ENCODE measurements at places on chromosomes 3 and 15. TPM values are rescaled to one million over a fixed set of nuclear protein-coding genes. Genes with fewer than 3 reads are reported as not detected.

Gene RNU5B-1
- total RNA-seq, result 16.9 TPM

GRCh38 chr3:151434151-151434890 is 26.5 kb downstream of the IGSF10 start:
- no peak for DNase-seq

GRCh38 chr3:64685800-64686445 is 1.9 kb downstream of the ADAMTS9 start:
- DNase-seq, result peak; percentile 97

- DNase-seq, result no peak
Observed at GRCh38 chr3:146589899-146590508, 15.1 kb downstream of the PLSCR5 start.

DNA sequence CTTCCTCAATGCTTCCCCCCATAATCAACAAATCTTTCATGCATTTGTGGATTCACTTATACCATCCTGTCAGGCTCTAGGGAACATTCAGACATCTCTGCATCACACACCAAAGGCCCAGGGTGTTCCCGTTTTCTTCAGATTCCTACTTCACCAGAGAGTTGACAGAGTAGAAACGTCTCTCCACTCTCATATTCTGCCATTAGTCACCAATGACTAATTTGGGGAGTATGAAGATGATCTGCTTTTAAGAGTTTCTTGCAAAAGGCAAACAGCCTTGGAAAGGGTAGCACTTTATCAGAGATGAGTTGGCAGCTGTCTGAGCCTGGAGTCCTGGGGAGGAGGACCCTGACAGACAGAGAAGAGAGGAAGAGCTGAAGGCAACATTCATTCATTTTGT is 55.8 kb upstream of the DGKG start:
- no peak for DNase-seq

DNA sequence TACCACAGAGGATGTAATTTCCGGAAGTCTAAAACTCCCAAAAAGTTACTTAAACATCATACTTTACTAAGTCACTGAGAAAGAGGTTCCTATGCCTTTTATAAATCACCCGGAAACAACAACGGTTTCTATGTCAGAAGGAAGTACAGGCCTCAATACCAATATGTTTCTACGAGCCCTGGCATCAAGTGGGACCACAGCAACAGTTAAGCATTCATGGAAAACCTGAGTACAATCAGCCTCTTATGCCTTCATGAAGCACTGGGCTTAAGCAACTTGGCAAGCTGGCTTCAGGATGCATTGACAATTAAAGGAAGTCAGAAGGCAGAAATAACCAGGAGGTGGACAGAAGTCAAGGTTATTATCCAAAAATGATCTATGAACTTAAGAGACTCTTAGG is 19.1 kb upstream of the B3GNT5 start:
- DNase-seq, result no peak

Gene CSPG5
- total RNA-seq, result 0.85 TPM

- DNase-seq, result no peak
Observed at GRCh38 chr3:188168186-188168585, 14.2 kb downstream of the LPP start.

DNA sequence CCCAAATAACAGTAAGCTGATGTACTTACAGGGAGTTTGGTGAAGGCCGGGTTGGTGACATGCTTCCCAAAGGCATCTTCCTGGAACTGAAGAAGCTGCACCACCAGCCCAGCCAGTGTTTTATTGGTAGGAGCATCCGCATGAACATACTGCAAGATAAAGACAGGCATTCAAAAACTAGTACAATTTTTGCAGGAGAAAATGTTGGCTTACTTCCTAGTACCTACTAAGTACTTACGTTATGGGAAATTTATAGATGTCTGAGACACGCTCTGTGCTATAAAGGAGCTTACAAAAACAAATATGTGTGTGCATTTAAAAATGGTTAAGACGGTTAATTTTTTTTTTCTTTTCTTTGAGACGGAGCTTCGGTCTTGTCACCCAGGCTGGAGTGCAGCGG is 8.9 kb downstream of the SMARCC1 start:
- DNase-seq, result no peak

DNA sequence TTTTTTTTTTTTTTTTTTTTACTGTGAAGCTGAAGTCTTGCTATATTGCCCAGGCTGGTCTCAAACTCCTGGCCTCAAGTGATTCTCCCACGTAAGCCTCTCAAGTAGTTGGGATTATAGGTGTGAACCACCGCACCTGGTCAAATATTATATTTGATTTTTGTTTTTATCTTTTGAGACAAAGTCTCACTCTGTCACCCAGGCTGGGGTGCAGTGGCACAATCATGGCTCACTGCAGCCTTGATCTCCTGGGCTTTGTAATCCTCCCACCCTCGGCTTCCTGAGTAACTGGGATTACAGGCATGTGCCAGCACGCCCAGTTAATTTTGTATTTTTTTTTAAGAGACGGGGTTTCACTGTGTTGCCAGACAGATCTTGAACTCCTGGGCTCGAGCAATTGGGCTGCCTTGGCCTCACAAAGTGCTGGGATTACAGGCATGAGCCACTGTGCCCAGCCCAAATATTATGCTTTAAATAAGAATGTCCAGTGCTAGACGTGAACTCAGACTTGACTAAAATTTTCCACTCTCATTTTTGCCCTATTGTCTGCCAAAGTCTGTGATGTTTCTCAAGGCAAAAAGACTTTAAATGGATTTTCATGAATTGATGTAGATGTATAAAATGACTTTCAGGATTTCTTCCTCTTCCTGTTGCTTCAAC is 33.4 kb upstream of the CRBN start:
- DNase-seq, result no peak

Gene KCNMB3
- 1.4 TPM for total RNA-seq

DNA sequence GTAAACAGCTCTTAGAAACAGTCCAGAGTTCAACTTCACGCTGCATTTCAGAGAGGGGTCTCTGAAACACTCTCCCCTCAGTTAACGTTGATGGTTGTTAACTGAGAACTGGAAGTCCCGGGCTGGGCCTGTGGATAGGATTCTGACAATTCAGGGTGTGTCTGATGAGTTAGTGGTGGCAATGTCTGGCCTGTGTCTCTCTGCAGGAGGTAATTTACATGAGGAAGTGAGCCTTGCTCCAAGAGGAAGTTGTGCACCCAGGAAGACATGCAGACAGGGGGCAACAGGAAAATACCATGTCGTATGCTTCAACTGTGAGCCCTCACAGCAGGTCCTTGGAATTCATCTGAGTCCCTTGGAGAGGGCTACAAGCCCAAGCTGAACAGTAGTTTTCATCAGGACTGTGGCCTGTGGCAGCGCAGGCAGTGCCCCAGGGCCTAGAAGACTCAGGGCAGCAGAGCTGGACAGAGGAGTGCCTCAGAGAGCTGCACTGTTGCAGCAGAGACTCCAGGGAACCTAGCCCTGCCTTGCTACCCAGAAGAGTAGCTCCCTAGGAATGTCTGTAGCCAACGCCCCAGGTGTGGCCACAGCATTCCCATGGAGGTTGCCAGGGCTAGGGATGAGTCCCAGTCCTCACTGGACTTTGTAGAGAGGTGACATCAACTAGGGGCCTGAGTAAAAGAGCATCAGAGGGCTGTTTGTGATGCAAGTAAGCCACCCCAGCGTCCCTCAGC is 104.6 kb upstream of the SELENOK start:
- no peak for DNase-seq

Gene FBXL22
- 31.9 TPM for total RNA-seq

Gene HHATL
- total RNA-seq, result 480 TPM

DNA sequence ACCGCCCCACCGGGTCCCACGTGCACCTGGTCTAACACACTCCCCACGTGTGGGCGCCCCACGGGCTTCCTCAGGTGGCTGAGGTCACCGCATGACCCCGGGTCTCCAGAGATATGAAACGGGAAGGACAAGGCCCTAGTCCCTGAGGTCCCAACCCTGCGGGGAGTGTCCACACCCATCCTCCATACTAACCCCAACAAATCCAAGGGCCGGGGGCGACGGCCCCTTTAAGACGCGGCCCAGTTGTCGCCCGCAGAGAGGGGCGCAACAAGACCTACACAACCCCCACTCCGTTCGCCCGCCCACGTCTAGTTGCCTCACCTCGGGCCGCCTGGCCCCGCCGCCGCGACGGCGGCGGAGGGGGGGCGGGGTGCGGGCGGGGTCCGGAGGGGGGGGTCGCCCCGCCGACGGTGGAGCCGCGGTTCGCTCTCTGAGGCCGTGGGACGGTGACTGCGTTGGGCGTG is 396 bp downstream of the INO80 start:
- DNase-seq, result no peak

- no peak for DNase-seq
Observed at GRCh38 chr15:77044228-77045042, 26.5 kb downstream of the TSPAN3 start.

DNA sequence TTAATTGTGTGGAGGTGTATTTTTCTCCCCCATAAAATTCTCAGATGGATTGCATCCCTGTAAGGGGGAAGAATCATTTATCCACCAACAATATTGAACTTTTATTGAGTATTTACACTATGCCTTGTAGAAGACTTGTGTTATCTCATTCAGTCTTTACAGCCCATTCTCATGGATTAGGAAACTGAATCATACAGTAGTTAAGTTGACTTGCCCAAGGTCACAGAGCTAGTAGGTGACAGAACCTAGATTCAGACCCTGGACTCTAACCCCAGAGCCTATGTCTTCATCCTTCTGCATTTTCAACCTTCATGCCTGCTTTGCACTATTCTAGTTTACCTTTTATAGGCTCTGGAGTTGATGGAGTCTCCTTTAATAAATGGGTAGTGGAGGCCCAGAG is 226.8 kb downstream of the LPP start:
- DNase-seq, result no peak

Gene IVD
- 75.6 TPM for total RNA-seq

Gene DNAH1
- total RNA-seq, result 3.0 TPM

- no peak for DNase-seq
Observed at GRCh38 chr15:56228352-56228751, 15.3 kb downstream of the RFX7 start.

- no peak for DNase-seq
Observed at GRCh38 chr3:125005676-125006075, 50.1 kb downstream of the HEG1 start.

- DNase-seq, result no peak
Observed at GRCh38 chr3:141797819-141798447, 34.7 kb downstream of the GRK7 start.

GRCh38 chr15:60758961-60759729 is 280.2 kb upstream of the ICE2 start:
- DNase-seq, result no peak

GRCh38 chr3:67733269-67733950 is 79.0 kb upstream of the SUCLG2 start:
- no peak for DNase-seq

- peak; percentile 13 for DNase-seq
Observed at GRCh38 chr3:192731233-192731632, 3.9 kb upstream of the FGF12 start.

Gene EIF4G1
- total RNA-seq, result 245 TPM

DNA sequence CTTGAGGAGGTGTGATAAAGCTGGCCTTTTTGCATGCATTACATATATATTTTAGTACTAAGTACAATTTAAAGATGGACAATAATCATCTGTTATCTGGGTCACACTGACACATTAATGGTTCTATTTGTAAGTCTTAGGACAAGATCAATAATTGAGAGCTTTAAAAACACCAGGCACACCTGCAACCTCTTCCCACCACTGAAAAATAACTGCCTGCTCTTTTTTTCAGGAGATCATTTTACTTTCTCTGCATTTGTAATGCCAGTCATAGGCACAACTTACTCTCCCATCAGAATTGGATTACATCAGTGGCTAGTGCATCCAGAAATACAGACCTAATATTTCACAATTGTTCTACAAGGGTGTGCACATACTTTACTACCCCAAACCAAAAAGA is 149.8 kb downstream of the MECOM start:
- no peak for DNase-seq

Gene ABI3BP
- 53.3 TPM for total RNA-seq

DNA sequence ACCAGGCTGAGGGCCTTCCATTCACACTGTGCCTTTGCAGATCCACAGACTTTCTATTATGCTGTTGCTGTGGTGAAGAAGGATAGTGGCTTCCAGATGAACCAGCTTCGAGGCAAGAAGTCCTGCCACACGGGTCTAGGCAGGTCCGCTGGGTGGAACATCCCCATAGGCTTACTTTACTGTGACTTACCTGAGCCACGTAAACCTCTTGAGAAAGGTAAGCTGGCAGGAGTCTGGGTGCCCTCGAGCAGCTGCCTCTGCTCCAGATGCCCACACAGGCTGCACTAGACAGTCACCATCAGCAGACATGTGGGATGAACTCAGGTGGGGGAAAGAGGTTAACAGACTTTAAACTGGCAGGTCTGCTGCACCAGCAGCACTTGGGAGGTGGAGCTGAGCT is 8.3 kb downstream of the TF start:
- DNase-seq, result no peak

Gene ALDH1L1
- total RNA-seq, result 16.3 TPM

DNA sequence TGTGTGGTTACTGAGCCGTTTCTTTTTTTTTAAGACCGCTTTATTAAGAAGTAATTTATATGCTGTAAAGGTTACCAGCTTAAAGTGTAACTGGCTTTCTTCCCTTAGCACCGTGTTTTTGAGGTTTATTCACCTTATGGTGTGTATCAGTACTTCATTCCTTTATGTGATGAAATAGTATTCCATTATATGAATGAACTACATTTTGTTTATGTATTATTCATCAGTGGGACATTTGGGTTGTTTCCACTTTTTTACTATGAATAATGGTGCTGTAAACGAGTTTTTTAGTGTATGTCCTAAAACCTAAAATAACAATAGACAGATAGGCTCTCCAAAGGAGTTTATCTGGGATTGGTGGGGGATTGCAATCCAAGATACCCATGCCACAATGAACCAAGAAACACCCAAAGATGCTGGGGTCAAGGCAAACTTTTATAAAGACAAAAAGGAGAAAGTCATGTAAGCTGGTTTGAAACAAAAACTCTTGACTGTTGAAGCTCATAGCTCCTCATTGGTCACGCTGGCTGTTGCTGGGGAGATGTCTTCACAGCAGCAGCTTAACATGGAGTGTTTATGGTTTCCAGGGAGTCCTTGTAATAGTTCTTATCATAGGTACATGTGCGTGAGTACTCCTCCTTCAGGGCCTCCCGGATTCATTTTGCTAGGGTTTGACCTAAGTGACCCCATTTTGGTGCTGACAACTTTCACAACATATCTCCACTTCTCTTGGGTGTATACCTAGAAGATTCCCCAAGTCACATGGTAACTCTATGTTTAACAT is 16.0 kb downstream of the TM2D3 start:
- no peak for DNase-seq

DNA sequence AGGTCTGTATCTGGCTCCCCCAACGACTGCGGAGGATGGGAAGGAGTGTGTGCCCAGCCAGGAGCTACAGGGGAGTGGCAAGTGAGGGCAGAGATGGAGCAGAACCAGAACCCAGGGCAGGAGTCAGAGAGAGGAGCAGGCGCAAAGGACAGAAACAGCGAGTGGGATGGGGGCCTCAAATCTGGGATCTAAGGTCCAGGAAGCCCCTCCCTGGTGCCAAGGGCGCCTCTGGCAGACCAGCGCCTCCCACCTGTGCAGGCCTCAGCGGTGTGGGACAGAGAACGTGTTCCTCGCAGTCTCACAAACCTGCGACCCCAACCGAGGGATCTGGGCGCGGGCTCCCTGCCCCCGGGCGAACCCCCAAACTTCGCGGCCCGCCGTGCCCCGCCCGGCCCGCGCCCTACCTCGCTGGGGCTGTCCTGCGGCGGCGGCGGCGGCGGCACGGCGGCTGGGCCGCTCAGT is 301 bp downstream of the PCBP4 start:
- no peak for DNase-seq

Gene PTX3
- 0.54 TPM for total RNA-seq

- no peak for DNase-seq
Observed at GRCh38 chr15:90060797-90061196, 41.5 kb downstream of the IDH2 start.

- no peak for DNase-seq
Observed at GRCh38 chr15:29740692-29741311, 81.5 kb downstream of the TJP1 start.

Gene DISP2
- 0.91 TPM for total RNA-seq

Gene CPEB1
- 6.1 TPM for total RNA-seq

Gene EIF4E3
- total RNA-seq, result 42.5 TPM

Gene TMEM108
- total RNA-seq, result 11.1 TPM

Data from right cardiac atrium (tissue), 5 donors.